ENCODE measurements at places on chromosomes 1 and 21.
A peak's percentile ranks its signal among the peaks of the same experiment; 100 is the strongest.

GRCh38 chr1:70455291-70455690 is 44.2 kb downstream of the CTH start:
- DNase-seq: no peak

DNA sequence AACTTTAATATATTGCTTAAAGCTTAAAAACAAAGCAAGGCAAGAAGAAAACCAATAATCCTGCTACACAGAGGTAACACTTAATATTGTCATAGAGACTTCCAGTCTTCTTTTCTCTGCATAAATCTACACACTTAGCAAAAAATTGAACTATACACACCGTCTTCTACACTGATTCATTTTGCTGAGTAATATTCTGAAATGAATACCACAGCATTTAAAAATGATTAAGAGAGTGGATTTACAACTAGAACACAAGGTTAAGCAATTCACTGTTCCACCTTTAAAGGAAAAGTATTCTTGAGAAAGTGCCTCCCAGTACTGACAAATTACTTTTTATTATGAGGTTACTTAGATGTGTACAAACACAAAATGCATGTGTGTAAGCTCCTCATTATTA is 22.2 kb upstream of the ITPKB start:
- DNase-seq: no peak

DNA sequence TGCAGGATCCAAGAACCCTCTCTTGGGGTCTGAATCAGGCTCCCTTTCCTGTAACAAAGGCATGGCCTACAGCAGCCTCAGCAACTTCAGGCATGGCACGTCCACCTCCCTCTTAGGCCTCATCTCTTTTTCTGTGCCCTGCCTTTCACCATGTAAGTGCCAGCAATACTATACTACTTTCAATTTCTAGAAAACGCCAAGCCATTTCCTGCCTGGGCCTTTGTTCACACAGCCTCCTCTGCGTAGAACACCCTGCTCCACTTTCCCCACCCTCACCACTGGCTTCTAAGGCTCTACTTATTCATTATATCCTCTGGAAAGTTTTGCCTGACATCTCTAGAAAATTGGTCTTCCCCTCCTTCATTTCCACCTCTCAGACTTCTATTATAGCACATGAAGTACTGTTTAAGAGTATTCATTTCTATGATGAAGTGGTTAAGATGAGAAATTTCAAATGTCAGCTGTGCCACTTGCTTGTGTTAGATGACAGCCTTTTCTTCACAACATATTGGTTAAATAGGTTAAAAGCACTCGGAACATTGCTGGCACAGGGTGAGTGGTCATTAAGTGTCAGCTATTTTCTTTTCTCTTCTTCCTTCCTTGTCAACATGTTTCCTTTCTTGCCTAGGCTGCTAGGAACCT is 41.6 kb upstream of the VWA5B1 start:
- peak; percentile 5 for DNase-seq

DNA sequence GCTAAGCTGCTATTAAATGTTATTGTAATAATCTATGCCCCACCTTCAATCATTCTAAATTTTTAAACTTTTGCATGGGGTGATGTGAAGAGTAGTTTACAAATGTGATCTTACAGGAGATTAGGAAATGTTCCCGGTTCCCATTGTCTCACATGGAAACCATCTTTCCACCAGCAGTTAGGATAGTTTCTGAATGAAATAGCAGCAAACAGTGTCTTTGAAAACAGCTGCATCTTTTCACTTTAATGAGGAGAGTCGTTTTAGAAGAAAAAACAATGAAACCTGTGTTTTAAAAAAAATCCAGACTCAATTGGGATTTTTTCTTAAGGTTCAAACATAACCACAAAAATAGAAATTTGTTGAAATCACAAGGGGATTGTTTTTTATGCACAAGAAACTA is 134.2 kb downstream of the TLR5 start:
- no peak for DNase-seq

DNA sequence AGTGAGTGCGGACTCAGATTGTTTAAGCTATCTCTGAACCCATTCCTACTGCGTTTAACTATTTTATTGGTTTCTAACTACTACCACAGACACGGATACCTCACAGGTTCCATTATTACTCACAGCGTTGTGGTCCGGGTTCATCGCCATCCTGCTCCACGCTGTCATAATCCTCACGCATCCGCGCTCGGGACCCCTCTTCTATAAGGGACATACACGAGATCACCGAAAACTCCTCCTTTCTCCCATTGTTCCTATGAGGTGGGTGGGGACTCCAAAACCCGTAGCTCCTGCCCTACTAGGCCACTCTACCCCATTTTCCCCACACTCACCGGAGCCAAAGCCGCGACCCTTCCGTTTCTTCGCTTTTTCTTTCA is 610 bp downstream of the RBM8A start:
- DNase-seq: peak; percentile 30

DNA sequence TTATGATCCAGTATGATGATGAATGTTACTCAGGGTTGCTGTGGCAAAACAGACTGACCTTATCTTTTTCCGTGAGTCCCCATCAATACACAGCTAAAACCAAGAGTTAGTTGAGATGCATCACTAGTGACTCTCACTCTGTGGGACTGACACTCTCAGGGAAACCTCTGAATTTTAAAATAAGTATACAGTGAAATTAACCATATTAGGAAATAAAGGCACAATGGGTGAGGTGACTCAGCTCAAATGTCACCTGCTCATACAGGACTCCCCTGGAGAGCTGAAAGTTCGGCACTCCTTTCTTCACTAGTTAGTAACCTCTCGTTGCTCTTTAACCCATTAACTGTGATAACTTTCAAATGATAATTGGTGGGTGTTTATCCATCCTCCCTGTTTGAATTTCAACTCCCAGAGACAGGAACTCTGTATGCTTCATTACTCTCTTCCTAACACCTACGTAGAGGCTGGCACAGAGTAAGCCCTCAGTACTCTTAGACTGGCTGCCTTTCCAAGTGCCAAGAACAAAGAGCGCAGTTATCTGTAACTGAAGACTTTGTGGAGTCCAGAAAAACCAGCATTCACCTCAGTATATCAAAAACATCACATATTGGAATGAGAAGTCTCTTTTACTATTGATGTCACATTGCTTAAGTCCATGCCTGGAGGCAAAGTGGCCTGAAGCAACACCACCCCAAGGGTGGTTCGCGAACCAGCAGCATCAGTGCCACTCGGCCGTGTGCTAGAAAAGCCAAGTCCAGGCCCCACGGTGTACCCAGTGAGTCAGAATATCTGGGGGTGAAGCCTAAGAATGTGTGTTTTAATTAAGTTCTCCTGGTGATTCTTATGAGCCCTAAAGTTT is 91.1 kb downstream of the NIBAN1 start:
- no peak for DNase-seq

GRCh38 chr1:41738475-41738874 is 180.2 kb downstream of the HIVEP3 start:
- no peak for DNase-seq

DNA sequence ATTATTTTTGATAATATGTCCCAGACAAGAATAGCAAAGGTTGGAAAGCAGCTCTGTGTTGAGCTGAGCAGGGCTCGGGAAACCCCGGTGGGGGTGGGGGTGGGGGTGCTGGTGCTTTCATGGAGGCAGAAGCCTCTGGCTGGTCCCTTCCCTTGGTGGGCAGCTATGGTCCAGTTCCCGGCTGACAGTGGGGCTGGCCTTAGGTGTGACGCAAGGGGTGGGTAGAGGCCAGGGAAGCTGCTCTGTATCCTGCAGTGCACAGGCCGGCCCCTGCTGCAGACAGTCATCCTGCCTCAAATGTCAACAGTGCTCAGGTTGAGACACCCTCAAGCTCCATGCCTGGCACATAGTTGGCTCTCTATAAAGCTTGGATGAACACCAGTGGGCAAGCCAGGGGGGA is 8.9 kb downstream of the ACTL8 start:
- no peak for DNase-seq

DNA sequence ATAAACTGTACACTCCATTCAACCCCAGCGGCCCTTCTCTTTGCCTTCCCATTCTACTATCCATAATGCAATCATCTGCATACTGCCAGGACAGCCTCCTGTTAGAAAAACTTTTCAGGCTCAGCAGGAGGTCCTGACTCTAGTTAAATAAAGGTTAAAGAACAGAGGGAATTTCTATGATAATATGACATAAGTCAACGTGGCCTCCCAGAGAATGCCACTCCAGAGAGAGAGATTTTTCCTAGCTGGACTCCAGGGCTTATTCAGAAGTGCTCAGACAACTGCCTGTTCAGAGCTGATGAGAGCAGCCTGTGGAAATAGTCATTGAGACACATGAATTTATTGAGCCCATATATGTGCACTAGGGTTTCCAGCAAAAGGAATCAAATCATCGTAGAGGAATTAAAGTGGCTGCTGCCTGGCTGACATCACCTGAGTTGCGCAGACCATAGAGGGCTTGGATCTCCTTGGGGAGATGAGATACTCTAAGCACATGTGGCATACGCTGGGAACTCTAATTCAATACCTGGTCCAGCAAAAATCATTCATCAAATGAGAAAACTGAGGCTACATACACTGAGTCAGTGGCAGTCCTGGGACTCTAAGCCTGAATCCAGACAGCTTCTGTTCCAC is 736.2 kb downstream of the PTPRU start:
- DNase-seq: no peak

DNA sequence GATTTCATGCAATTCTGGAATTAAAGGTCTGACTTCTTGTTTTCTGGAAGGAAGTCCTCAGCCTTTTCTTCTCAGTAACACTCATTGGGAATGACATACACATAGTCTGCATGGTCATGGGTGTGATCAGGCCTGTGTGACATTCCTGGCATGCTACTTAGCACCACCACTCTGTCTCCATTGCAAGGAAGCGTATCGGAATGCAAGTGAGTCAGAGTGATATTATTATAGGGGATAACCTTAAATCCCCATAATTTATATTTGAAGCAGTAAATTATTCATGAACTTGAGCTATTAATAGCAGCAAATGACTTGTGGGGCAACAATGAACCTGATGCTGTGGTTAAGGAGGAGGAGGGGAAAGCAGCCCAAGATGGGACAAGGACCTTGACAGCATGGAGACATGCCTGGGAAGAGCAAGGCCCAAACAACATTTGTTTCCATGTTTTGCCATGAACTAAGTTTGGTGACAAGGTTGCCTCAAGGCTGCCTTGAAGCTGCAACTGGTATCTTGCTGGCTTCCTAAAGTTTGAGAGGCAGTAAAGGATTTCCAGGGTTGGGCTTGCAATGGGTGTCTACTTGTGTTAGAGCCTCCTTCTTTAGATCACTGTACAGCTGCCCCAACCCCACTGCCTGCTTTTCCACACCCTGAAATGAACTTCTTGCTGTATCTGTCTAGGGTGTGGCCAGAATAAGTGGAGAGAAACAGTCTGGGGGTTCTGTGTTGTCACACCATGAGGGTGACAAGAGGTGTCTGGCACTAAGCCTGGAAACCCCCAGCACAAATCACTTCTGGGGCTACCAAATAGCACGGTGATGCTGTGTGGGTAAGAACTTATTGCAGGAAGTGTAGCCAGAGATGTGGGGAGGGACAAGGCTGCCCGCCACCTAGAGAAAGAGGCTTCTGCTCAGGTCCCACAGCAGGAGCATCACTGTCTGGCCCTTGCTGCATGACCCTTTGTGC is 4.6 kb downstream of the MAB21L3 start:
- no peak for DNase-seq

DNA sequence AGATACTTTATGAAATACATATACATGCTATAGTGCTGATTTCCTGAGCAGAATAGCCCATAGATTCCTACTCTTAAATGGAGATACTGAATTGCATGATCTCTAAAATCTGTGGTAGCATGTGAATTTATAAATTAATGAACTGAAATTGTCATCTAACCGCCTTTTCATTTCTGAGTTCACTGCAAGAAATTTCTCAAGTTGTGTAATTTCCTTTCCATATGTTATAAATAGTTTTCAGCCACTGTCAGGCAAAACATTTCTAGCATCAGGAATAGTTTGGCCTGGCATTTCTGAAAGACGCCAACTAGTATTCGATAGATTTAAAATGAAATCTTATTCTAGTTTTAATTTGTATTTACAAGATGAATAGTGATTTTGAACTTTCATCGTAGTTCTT is 310.1 kb downstream of the USH2A start:
- no peak for DNase-seq

DNA sequence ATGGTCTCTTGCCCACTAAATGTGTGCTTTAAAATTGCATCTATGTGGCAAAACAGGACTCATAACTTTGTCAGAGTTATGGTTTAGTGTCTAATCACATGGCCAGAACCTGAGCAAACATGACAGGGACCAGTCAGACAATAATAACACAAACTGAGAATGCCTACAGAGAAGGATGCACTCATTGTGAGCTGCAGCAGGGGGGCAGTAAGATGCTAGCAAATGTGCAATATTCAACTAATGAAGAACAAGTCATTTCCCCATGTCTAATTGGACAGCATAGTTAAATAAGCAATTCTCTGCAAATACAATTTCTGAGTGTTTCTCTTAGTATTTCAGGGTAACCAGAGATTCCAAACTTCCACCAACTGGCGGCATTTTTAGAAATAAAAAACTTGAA is 30.8 kb downstream of the SPAG17 start:
- no peak for DNase-seq

GRCh38 chr1:176976225-176976624 is 188.3 kb downstream of the ASTN1 start:
- no peak for DNase-seq

Measured in stimulated activated CD4-positive, alpha-beta T cell treated with anti-CD3 and anti-CD28 coated beads, Interleukin-1b, Interleukin-23, amount 100 ng/mL, for 1 hour (primary cell).